ENCODE measurements at places on chromosomes 7 and 10.

GRCh38 chr10:49177391-49178355, 10.5 kb downstream of the TMEM273 start:
- DNase-seq: no peak

GRCh38 chr7:51006483-51007235, 224.0 kb upstream of the GRB10 start:
- no peak for DNase-seq

GRCh38 chr7:66928388-66928787, 7.4 kb downstream of the TMEM248 start:
- no peak for DNase-seq

DNA sequence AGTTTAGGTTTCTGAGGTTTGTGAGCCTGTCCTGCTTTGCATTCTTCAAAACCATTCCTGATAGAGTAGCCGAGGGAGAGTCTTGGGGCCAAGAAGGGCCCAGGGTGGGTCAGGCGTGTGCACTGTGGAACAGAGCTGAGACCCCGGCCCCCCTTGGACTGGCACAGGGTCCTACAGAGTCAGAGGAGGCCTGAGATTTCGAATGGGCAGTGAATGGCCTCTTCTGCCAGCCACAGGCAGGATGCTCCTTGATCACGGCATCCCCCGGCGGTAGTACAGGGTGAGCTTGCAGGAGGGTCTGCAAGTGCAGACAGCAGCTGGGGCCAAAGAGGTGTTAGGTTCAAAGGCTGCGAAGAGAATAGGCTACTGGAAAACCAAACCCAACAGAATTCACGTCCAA, 4.6 kb downstream of the TRIM56 start:
- DNase-seq: no peak

DNA sequence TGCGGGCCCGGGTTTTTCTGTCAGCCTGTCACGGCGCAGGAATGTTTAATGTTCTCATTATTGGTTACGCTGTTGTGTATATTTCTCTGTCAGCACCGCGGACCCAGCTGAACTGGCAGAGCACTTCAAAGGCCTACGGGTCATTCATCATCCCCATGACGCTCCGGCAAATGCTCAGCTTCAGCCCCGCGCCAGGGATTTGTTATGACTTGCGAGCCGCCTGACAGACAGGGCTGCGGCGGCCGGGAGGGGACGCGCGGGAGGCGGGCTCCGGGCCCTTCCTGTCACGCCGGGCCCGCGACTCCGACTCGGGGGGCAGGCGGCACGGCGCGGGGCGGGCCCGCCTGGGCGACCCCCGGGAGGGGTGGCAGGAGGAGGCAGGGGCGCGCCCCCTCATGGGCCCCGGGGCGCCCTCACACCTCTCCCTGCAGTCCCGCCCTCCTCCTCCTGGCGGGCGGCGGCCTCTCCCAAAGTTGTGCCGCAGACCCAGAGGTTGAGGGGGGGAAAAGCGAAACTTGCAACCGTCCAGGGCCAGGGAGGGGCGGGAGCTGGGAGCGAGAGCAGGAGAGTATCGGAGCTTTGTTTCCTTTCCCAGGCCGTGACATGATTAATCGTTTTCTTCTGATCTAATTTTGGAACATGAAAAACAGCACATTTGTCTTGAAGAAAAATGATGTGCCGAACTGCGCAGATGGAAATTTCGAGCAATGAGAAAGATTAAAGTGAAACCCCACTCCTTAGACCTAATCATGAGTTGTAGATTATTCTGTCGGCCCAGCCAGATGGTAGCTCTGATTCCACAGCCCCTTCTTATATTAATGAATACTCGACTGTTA, 59.3 kb upstream of the COMTD1 start:
- DNase-seq: peak; percentile 60

DNA sequence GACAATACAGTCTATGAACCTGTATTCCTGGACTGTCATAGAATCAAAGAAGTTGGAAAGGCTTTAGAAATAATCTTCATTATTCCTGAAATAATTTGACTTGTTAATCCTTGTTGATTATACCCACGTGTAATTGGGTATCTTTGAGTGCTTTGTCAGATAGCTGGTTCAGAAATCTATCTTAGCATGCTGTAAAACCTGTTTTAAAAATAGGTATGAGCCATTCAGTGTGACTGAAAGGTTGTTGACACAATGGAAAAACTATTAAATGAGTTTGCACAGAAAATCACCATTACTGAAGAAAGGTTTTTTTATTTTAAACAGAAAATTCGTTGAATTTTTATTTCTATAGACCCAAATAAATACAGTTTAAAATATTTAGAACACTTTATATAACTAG, 38.7 kb downstream of the PHTF2 start:
- no peak for DNase-seq

GRCh38 chr10:378230-378929, 243.1 kb downstream of the ZMYND11 start:
- no peak for DNase-seq

DNA sequence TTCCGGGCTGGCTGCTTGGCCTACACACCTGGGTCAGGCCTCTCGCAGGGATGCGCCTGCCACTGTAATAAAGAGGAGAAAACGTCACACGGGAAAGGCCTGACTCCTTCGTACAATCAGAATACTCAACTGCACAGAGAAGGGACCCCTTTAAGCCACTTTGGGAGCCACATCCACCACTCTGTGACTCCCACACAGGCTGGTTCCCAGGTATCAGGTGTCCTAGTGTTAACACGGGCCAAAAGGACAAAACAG, 5.8 kb upstream of the ZNF736 start:
- DNase-seq: no peak

GRCh38 chr7:150388709-150389531, 9.8 kb downstream of the ZNF775 start:
- DNase-seq: no peak

DNA sequence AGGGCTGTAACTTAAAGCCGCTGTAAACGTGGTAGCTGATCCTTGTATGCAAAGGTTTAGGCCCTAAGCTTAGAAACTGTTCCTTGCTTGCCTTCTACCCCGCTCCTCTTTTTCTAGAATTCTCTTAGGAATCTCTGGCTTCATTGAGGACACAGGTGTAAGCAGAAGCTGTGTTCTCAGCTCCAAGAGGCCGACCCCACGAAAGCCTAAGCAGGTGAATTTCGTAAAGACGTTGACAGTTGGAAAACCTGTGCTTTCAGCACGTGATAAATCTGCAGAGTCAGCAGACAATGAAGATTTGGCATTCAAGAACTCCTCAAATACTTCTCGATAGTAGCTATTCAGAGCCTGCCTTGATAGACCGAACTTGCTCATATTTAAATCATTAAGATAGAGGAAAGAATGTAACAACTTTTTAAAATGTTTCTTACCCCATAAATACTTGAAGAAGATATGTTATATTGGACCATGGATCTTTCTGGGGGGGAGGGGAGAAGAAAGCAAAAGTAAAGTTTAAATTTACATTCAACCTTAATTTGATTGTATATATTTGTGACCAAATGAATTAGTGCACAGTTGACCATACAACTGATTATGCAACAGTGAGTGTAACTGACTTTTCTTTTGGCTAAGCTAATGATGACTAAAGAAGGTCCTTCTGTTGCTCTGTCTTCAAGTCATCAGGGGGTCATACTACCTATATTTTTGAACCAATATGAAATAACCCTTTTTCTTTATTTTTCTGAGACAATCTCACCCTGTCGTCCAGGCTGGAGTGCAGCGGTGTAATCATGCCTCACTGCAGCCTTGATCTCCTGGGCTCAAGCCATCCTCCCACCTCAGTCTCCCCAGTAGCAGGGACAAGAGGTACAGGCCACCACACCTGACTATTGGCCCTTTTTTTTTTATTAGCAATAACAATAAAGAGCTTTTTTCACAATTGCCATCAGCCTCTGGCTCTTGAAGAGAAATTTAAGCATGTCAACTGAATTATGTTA, 1.2 kb upstream of the GDI2 start:
- DNase-seq: no peak

- no peak for DNase-seq
Measured at GRCh38 chr10:11910102-11910501, 86.9 kb downstream of the PROSER2 start.

DNA sequence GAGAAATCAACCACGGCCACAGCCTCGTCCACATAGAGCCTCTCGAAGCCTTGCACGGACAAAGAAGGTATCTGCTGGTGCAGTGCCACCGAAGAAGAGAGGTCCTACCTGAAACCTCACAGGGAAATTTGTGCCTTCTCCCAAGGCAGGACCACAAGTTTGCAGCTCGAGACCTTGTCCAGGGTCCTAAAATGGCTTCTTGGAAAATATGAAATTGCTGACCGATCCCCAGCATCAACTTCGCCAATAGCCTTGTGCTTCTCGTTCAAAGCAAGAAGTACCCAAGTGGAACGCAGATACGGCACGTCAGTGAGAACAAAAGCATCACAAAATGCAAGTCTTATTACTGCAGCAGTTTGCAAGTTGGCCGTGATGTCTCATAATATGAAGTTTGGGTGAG, 24.6 kb downstream of the PTPRN2 start:
- DNase-seq: no peak

DNA sequence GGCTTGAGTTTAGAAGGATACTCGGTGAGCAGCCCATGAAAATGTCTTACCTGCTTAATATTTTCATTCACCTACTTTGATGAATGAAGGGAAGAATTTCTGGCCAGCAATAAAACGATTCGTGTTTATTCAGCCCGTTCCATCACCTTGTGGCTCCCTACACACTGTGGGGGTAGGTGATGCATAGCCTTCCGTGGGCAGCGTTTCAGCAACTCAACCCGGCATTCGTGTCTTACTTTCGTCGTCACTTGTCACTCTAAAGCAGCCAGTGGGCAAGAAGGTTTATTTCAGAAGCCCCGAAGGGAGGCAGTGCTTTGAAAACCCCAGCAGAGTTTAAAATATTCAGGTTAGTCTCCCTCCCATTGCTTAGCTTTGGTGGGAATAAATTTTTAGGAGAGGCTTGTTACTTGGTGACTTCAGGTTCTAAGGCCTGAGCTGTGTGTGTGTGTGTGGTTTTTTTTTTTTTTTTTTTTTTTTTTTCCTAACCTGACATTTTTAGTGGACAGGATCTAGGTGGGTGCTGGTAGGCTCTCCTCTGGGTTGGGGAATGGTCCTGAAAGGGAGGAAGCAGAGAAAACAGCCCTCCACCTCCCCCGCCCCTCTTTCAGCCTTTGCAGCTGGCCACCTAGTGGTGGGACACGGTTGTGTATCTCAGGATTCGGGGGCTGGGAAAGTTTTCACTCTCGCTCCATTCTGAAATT, 1.8 kb downstream of the GRK5 start:
- peak; percentile 80 for DNase-seq

- no peak for DNase-seq
Measured at GRCh38 chr7:100372256-100372655, 1.0 kb upstream of the PILRA start.
